ENCODE measurements at places on chromosomes 13 and 19. TPM values are rescaled to one million over a fixed set of nuclear protein-coding genes. Genes with fewer than 3 reads are reported as not detected.

DNA sequence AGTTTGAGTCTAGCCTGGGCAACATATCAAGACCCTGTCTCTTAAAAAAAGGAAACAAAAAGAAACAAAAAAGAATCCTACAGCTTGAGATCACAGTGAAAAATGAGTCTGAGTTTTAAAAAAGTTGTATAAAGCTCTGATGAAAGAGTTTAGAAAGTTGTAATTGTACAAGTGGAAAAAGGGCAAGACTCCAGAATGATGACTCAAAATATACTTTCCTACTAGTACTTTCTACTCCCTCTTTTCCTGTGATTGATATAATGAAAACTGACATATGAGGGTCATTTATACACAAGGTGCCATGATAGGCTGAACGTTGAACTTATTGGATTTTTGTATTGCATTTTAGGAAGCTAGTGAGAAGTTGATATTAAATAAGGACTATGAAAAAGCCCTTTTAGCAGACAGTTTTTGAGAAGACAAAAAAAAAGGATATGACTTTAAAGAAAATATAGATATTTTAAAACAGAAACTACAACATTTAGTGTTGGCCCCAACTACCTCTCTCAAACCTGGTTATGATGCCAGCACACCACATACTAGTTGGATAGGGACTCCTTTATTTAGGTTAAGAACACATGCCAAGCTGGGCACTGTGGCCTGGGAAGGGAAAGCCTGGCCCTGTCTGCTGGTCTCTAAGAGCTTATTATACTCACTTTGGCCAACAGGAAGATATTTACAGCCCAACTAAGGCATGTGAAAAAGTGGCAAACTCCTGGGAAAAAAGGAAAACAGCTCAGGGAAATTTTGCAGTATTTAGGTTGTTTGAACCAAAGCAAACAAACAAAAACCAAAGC lies 116.6 kb downstream of the KL start:
- no peak overlapping the region for H3K27ac ChIP-seq
- DNase-seq = no peak
- no peaks in the 10 kb centered on the region for H3K27me3 ChIP-seq

GRCh38 chr19:7868326-7868670 lies 5.9 kb downstream of the PRR36 start:
- no peak for DNase-seq
- H3K27me3 ChIP-seq = peaks cover 40% of the 10 kb centered on the region
- H3K36me3 ChIP-seq = no peaks in the 10 kb centered on the region
- no peak overlapping the region for H3K27ac ChIP-seq
- H3K4me1 ChIP-seq = peaks cover 6% of the 10 kb centered on the region

DNA sequence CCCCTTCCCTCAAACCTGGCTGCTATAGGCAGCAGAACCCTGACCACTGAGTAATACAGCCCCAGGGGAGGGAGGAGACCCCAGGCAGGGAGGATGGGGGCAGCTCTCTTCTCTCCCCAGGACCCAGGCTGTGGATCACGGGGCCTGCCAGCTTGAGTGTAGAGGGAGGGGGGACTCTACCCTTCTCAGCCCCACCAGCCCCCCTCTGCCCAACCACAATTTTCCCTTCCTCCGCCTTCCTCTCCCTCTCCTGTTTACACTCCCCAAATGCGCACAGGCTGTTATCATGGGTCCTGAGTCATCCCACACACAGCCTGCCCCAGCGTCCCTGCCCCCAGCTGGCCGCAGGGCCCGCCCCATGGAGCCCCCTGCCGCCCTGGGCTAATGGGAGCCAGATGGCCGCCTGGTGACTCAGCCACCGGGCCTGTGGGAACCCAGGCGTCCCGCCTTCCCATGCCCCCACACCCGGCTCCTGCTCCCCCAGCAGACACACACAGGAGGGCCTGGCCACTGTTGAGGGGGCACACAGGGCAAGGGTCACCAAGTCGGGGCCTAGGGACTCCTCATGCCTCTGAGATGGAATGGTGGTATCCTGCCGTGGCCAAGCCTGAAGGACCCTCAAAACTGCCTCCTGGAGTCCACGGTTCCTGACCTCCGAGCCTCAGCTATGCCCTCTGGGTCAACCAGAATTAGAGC lies 13.6 kb downstream of the CCDC97 start:
- H3K27me3 ChIP-seq = no peaks in the 10 kb centered on the region
- H3K4me3 ChIP-seq = no peak overlapping the region
- peaks cover 8% of the 10 kb centered on the region for H3K36me3 ChIP-seq
- DNase-seq = no peak

- H3K4me1 ChIP-seq = no peaks in the 10 kb centered on the region
- no peak overlapping the region for H3K27ac ChIP-seq
- H3K4me3 ChIP-seq = no peak overlapping the region
- no peaks in the 10 kb centered on the region for H3K36me3 ChIP-seq
- peak; percentile 40 for DNase-seq
- H3K27me3 ChIP-seq = no peaks in the 10 kb centered on the region
Observed at GRCh38 chr19:29260477-29261317, 47.7 kb upstream of the UQCRFS1 start.

ZNF582 gene
- 19.5 TPM for polyA plus RNA-seq

ICAM1 gene
- polyA plus RNA-seq = 0.50 TPM

PEAK3 gene
- polyA plus RNA-seq = 0.06 TPM

ZNF888 gene
- 1.1 TPM for polyA plus RNA-seq

TGDS gene
- polyA plus RNA-seq = 13.2 TPM
